ENCODE measurements at places on chromosomes 7 and 10. TPM values are rescaled to one million over a fixed set of nuclear protein-coding genes. Genes with fewer than 3 reads are reported as not detected.

DNA sequence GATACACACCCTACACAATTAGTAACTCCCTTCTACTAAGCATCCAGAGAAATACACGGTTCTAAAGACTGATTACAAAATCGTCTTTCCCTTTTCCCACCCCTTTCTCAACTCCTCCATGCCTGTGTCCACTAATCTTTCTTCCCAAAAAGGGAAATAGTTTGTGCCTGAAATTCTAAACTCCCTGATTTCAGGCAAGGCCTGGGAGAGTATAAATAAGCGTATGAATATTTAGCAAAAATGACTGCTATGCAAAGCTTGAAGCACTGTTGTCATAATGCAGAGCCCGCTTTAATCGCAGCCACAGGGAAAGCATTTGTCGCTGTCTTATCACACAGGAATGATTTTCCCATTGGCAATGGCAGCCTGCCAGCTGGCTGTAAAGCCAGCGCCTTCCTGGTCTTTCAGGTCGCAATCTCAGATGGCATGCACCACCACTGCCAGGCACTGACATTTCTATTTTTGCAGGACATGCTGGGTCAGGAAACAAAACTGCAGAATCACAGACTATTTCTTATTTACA, 142.9 kb upstream of the PCGF5 start:
- DNase-seq, result peak; percentile 65

DNA sequence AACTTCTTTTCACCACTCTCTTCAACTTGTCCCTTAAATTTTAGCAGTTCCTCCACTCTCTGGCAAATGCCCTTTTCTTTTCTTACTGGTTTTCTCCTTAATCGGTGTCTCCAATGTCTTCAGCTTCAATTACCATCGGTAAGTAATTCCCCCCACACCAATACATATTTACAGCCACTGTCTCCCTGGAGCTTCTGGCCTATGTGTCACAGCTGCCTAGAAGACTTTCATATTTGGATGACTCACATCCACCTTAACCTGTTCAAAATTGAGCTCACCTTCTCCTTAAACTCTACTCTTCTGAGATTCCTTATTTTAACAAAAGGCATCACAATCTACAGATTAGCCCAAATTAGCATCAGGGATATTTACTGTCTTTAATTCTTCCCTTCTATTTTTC, 380.4 kb downstream of the POM121L12 start:
- no peak for DNase-seq

- DNase-seq, result no peak
Observed at GRCh38 chr10:46514431-46514861, 42.0 kb downstream of the GPRIN2 start.

GRCh38 chr10:102302611-102303010, 57.3 kb downstream of the GBF1 start:
- DNase-seq, result peak; percentile 50

DNA sequence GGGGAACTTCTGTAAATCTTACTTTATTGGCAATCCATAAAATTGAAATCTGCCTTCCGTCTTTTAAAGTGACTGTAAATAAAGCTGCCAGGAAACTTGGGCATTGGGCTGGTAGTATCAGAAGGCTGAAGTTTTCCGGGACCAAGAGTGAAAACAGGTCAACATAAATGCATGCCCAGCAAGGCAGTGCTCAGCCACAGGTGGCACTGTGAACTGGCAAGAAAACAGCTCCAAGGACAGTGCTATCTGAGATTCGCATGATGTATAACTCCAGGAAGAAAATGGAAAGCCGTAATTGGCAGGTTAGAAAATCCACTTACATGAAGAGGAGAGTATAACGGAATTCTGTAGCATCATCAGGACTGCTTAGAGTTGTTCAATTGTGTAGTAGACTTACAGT, 1.9 kb upstream of the INSYN2A start:
- DNase-seq, result peak; percentile 7

DNA sequence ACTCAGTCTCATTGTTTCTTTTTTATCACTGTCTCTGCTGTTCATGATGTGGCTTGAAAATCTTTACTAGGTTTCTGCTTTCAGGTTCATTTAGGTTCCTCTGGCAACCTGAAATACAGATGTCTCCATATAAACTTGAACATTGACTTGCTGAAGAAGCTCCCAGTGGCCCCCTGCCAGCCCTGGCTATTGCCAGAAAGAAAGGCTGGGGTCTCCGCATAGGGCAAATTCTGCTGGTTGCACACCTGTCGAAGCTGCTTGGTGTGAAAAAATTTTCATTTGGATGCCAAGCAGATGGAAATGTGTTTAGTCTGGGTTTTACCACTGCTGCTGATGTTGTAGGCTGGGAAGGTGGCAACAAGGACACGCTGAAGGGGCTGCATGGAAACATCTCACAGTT, 826.7 kb upstream of the GHITM start:
- no peak for DNase-seq

- peak; percentile 53 for DNase-seq
Observed at GRCh38 chr10:43260117-43260761, 6.6 kb downstream of the RASGEF1A start.

- DNase-seq, result no peak
Observed at GRCh38 chr10:79383974-79384606, 36.8 kb downstream of the PPIF start.

Gene PPP1R9A
- total RNA-seq, result 19.2 TPM

DNA sequence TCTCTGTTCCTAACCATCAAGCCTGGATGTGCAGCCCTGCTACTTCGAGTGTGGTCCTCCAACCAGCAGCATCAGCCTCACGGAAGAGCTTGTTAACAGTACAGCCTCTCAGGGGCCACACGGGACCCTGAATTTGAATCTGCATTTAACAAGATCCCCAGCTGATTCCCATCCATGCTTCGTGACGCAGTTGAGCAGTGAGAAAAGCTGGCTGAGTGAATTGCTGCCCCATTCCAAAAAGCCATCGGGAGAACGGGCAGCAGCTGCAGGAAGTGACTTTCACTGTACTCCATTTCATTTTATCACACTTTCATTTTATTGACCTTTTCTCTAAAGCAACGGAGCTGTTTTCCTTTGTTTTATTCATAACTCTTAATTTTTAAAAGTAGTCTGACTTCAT, 22.5 kb downstream of the FAM171A1 start:
- DNase-seq, result peak; percentile 43

DNA sequence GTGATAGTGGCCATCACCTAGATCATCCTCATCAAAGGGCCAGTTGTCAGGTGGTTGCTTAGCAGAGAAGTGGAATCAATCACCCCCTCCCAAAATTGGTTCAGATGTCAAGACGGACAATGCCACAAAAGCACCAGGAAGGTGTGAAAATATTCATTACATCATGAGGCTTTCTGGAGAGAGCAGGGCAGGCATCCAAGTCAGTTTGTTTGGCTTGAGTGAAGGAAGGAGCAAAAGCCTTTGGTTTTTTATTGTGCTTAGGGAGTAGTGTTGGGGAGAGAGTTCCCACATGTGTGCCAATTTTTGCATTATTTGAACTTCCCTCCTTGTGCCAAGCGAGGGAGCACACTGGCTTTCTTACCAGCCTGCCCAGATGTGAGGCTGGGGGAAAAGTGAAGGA, 1082.9 kb downstream of the LRMDA start:
- DNase-seq, result no peak

Gene AGR2
- 0.51 TPM for total RNA-seq

GRCh38 chr10:88901206-88901983, 21.4 kb downstream of the STAMBPL1 start:
- no peak for DNase-seq

DNA sequence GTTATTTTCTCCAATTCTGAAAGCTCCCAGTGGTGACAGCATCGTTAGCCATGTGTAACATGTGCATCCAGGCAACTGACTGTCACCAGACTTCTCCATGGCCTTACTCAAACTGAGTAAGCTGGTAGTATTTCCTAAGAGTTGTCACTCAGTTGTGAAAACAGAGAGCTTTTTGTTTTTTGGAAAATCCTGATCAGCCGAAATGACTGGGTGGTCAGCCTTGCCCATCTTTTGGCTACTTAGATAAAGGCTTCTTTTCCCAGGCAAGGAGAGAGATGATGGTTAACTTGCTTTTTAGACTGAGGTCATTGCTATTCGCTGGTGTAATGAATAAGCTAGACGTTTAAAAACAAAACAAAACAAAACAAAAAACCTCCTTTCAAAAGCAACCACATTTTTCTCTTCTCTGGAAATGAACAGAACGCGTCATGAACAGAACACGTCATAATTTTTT, 159.5 kb upstream of the KLF14 start:
- no peak for DNase-seq

Gene CAV1
- 1,771 TPM for total RNA-seq

DNA sequence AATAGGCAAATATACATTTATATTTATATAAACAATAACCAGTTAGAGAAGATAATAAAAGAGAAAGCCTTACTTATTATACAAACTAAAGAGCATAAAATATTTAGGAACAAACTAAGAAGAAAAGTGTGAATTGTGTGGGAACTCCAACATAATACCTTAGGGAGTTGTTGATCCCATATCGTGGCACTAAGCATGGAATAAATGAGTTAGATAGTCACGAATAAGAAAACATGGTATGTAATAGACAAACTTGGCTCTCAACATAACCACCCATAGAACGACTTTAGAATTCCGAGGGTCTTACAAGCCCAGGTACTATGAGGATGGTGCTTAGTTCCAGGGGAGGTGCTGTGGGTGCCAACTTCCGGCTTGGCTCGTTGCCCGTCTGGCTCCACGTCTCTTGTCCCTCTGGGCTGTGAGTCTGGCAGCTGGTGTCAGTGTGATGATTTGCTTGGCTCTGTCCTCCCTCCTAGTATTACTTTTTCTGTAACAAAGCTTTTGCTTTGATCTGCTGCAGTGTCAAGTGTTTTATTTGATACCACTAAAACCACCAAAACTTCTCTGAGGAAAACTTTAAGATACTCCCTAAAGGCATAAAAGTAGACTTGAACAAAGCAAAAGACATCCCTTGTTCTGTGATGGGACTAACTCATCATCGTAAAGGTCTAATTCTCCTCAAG, 9.5 kb upstream of the RBM20 start:
- no peak for DNase-seq

GRCh38 chr10:96664563-96664962, 55.8 kb downstream of the PIK3AP1 start:
- DNase-seq, result no peak

DNA sequence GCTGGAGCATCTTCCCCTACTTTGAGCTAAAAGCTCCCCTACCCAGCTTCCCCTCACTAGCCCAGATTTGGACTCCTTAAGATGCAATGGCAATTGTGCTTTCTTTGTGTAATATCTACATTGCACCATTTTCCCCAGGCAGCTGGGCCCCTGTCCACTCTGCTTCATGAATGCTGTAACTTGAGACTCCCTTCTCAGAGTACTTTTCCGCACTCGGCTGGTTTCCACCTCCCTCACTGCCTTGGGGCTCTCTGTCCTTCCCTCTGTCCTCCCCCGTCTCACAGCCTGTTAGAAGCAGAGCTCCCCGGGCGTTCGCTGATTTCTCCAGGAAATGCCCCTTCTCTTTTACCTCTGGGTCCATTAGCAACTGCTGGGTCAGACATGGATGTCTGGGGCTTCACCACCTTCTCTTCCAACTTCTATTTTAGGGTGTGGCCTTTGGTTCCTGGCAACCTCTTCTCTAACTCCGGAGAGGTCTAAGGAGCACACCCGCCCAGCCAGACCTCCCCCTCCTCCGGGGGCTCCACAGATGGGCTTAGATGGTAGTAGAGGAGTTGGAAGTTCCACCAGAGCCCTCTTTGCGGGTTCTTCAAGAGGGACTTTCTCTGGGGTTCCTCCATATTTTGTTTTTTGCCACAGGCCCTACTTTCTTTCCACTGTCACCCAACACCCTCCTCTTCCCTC, 2.9 kb upstream of the TMEM72 start:
- DNase-seq, result no peak

Gene IGFBP1
- 0.47 TPM for total RNA-seq

DNA sequence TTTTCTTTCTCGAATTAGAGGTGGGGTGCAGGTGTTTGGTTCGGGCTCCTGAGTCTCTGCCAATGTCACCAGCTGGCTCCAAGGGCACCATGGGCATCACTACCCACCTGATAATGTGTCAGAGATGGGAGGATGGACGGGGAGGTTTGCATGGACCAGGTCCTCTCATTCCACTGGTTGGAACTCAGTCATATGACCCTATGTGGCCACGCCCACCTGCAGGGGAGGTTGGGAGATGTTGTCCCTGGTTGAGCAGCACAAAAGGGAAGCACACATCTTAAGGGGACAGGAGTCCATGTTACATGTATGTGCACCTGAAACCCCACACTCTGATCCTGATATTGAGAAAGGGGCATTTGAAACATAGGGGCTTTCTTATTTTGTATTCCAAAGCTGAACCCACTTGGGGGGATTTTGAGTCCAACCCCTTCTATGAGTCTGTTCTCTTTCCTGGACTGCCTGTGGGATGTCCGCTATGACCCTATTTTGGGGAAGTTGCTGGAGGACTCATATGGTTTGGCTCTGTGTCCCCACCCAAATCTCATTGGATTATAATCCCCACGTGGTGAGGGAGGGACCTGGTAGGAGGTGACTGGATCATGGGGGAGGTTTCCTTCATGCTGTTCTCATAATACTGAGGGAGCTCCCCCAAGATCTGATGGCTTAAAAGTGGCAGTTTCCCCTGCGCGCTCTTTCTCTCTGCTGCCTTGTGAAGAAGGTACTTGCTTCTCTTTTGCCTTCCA, 66.9 kb upstream of the BAIAP2L1 start:
- no peak for DNase-seq

GRCh38 chr10:64408391-64409183, 887.4 kb downstream of the REEP3 start:
- DNase-seq, result no peak

- DNase-seq, result no peak
Observed at GRCh38 chr7:116630932-116631671, 40.9 kb upstream of the MET start.
